ENCODE measurements at places on chromosomes 6 and 20.

GRCh38 chr20:51159981-51160380 lies 137.1 kb upstream of the KCNG1 start:
- peak; percentile 12 for DNase-seq

DNA sequence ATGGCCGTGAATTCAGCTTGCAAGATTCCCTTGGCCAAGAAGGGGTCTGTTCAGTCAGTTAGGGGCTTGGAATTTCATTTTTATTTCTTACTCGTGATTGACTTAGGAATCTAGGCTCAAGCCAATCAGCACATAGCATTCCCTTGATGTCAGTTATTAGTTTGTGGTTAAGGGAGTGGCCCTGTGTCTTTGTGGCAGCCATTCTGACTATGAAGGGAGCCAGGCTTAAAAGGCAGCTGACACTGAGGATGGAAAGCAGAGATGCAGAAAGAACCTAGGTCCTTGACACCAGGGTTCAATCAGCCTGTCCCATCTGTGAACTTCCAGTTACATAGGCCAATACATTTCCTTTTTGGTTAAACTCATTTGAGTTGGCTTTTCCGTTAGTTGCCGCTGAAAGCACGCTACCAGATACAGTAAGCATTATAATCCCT lies 48.1 kb downstream of the MCUR1 start:
- DNase-seq = no peak

GRCh38 chr20:20199361-20200160 lies 147.2 kb downstream of the CFAP61 start:
- no peak for DNase-seq

DNA sequence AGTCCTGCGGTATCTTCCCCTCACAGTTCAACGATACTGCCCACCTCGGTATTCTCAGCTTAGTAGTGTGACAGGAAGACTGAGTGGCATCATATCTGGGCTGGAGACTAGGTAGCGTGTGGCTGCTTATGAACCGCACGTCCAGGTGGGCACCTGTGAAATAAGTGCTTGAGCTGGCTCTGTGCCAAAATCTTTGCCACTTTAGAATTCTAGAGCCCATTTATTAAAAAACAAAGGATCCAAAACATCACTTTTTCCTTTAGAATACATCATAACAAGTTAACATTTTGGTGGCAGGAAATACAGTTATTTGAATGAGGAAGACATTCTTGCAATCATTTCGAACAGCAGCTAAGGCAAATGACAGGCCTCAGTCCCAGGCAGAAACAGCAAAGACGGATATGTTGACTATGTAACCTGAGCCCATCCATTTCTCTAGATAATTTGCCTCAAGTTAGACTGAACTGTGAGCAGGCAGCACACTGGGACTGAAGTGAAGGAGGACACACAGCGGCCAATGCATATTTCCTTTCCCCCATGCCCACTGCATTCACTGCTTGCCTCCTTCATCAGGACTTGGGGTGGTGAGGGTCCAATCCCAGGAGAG lies 136.6 kb downstream of the GMDS start:
- no peak for DNase-seq

- peak; percentile 84 for DNase-seq
Measured at GRCh38 chr6:36735110-36736071, 37.8 kb downstream of the RAB44 start.

GRCh38 chr6:93964321-93964720 lies 545.0 kb upstream of the EPHA7 start:
- DNase-seq = no peak

DNA sequence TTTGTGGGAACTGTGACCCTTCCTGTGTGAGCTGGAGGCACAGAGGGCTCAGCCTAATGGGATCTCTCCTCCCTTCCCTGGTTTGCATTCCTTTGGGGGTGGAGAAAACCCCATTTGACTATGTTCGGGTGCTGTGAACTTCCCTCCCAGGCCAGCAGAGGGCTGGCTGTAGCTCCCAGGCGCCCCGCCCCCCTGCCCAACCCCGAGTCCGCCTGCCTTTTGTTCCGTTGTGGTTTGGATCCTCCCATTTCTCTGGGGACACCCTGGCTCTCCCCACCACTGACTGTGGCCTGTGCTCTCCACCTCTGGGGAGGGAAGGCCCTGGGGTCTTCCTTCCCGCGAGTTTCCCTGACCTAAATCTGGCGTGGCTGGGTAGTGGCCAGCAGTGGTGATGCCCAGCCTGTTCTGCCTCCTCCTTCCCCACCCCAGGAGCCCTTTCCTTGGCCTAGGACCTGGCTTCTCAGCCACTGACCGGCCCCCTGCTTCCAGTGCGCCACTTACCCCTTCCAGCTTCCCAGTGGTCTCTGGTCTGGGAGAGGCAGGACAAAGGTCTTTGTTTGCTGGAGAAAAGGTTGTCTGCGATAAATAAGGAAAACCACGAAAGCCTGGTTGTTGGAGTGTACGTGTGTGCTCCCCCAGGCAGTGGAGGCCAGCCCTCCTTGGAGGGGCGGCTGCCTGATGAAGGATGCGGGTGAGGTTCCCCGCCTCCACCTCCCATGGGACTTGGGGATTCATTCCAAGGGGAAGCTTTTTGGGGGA lies 4.9 kb downstream of the VEGFA start:
- DNase-seq = peak; percentile 81

- no peak for DNase-seq
Measured at GRCh38 chr6:87540539-87540938, 49.2 kb downstream of the RARS2 start.

GRCh38 chr20:17565169-17565845 lies 4.6 kb upstream of the DSTN start:
- no peak for DNase-seq

GRCh38 chr6:24566020-24566767 lies 71.4 kb downstream of the ALDH5A1 start:
- DNase-seq = no peak

- no peak for DNase-seq
Measured at GRCh38 chr6:18632670-18633410, 245.7 kb downstream of the RNF144B start.

DNA sequence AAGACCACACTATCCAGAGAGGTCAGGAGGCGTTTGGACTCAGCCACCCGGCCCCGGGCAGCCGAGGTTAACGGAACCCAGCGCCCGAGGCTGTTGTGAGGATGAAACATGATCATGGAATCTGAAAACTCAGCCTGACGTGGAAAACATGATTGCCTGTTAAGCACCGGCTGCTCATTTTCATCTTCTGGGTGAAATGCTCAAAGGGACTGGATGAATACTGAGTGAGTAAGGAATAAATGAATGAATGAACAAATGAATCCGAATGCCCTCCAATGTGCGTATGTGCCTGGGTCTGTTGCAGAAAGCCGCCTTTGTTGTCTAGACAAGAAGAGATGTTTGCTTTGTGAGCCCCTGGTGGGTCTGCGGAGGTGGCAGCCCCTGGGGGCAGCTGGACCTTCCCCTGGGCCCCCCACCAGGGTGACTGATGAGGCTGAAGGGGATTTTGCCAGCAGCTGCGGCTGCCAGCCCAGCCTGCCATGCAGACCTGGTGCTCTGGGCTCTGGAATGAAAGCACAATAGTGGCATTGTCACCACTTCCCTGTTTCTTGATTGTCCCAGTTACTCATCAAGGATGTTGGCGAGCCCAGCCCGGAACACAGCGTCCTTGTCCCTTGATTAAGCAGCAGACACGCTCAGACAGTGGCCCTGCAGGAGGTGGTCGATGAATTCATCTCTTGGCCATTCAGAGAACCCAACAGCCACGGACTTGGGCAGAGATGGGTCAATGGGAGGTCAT lies 211.1 kb downstream of the ANKRD60 start:
- DNase-seq = no peak

DNA sequence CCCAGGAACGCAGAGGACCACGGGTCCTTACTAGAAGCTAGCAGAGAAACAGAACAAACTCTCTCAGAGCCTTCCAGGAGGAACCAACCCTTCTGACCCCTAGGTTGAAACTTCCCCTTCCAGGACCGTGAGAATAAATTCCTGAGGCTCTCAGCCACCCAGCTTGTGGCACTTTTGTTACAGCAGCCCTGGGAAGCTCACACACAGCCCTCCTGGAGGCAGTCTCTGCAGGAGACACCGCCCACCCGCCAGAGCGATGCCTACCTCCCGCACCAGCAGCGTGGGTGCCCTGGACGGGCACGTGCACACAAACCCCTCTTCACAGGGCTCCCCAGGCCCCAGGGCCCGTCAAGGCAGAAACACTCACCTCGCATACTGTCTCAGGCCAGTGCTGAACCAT lies 4.2 kb downstream of the RNASET2 start:
- DNase-seq = no peak

DNA sequence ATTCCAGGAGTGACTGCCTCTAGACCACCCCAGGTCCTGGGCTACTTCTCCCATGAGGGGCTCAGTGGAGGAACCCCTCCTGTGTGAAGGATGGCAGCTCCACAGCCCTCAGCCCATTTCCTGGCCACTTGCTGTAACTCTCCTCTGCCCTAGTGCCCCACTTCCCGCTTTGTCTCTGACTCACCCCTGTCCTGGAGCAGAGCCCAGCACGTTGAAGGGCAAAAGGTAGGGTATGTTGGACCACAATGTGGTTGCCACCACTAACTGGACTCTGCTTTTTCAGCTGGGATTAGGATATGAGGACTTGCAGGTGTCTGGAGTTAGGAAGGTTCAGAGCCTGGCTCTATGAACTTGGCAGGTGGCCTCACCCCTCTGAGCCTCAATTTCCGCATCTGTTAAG lies 2.4 kb downstream of the MYBL2 start:
- no peak for DNase-seq

- DNase-seq = no peak
Measured at GRCh38 chr6:4804095-4804494, 27.9 kb downstream of the CDYL start.

GRCh38 chr6:107304421-107305025 lies 154.8 kb downstream of the PDSS2 start:
- no peak for DNase-seq

- DNase-seq = peak; percentile 85
Measured at GRCh38 chr6:41505122-41506049, 40.8 kb upstream of the FOXP4 start.

DNA sequence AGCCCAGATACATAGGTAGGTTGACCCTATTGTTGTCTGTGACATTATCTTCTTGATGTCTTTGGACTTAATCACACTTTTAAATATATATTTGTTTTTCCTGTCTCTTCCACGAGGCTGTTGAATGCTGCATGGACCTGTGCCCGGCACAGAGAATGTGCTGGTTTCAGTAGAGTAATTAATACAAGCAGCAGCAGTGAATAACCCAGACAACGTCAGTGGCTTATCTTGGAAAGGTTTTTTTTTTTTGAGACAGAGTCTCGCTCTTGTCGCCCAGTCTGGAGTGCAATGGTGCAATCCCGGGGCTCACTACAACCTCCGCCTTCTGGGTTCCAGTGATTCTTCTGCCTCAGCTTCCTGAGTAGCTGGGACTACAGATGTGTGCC lies 108.2 kb downstream of the CDH26 start:
- no peak for DNase-seq

Measured in ureter (tissue), 1 donor.